ENCODE measurements at places on chromosomes 11 and 22. TPM values are rescaled to one million over a fixed set of nuclear protein-coding genes. Genes with fewer than 3 reads are reported as not detected.

Gene MPEG1
- 8.0 TPM for total RNA-seq

Gene LDHA
- total RNA-seq, result 507 TPM

Gene NPTXR
- total RNA-seq, result 4.5 TPM

Gene OMP
- 1.4 TPM for total RNA-seq

Gene RAB1B
- total RNA-seq, result 93.7 TPM

Gene CENPM
- 2.5 TPM for total RNA-seq

Gene NCF4
- total RNA-seq, result 13.5 TPM

Gene LYVE1
- 158 TPM for total RNA-seq

Gene C11orf42
- not detected for total RNA-seq

Gene CDC45
- 0.14 TPM for total RNA-seq

Gene IGSF9B
- total RNA-seq, result 20.9 TPM

Gene SMCO4
- 9.6 TPM for total RNA-seq

GRCh38 chr11:92225125-92225567 is 528 bp downstream of the FAT3 start:
- DNase-seq, result no peak

GRCh38 chr11:477052-477715 is 27.1 kb downstream of the PTDSS2 start:
- DNase-seq, result no peak

DNA sequence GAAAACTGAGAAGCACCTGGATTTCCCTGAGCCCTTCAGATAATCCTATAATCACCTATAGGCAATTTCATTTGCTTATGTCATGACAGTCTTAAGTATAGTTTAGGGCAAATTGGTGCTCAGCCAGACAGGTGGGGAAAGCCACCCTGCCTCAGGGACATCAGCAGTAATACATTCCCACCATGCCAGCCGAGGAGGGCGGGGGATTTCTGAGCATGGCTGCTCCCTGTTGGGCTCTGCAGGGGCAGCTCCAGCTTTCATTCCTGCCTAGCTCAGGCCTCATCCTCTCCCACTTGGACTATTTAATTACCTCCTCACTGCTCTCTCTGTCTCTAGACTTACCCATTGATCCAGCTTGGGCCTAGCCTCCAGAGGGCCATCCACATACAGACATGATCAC is 9.0 kb upstream of the DRD2 start:
- no peak for DNase-seq

DNA sequence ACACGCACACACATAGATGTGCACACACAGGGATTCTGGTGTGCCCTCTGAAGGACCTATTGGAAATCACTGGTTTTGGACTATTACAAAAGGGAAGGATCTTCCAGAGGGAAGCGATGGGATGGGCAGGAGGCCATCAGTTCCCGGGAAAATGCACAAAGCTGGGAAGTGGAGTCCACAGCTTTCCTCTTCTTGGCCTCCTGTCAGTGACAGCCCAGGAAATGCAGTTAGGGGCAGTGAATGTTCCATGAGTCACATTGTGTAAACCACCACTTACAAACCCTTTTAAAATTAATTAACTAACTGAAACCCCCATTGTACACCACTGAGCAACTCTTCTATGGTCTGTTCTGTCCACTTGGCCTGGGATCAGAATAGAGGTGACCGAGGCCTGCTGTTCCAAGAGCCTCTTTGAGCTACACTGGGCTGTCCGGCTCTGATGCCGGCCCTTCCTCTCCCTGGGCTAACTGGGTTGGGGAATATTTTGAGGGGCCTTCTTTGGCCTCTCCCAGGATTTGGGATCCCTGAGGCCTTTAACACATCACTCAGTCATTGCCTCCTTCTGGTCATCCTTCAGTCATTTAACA is 137.7 kb downstream of the FEZ1 start:
- DNase-seq, result no peak

DNA sequence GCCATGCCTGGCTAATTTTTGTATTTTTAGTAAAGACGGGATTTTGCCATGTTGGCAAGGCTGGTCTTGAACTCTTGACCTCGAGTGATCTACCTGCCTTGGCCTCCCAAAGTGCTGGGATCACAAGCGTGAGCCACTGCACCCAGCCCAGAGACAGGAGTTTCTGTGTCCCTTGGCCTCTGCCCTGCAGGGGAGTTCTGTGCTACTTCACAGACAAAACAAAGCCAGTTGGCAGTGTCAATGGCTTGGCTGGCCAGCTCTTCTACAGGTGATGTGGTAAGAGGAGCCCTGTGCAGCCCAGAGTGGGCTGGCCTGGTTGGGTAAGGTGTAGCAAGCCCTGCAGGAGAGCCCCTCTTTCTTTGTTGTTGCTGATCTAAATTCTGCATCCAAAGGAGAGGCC is 60.5 kb upstream of the SHISAL1 start:
- peak; percentile 46 for DNase-seq

DNA sequence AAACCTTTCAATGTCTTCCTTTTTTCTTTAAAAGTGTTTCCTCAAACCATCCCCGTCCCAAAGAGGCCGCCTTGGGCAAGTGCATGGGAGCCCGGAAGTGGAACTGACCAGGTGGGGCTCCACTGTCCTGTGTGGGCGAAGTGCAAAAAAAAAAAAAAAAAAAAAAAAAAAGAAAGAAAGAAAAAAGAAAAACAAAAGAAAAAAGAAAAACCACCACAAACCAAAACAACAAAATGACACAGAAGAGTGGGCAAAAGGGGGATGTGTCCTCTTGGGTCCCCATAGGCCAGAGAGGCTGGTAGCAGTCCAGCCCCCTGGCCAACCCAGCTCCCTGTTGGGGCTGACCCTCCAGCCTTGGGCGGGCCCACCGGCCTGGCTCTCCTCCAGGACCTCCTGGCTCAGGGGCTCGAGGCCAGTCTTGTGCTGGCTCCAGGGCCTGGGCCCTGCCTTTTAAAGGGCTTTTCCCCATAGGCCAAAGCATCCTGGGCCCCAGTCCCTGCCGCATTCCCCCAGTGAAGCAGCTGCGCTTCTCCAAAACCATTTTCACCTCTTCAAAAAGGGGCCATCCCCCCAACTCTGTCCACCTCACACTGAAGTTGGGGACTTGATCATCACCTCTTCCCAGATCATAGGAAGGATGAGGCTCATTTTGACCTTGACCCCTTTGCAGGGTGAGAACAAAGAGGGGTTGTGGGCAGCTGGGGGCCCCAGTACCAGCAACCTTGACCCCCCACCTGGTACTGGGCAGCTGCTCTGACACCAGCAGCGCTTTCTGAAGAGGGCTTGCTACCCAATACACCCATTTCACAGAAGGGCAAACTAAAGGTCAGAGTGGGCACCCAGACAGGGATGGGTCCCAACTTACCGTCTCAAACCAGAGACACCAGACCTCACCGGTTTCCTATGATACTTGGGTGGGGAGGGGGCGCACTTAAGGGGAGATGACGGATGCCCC is 9.4 kb downstream of the CBX6 start:
- DNase-seq, result peak; percentile 87

GRCh38 chr22:21642584-21643448 is 714 bp downstream of the SDF2L1 start:
- DNase-seq, result no peak

DNA sequence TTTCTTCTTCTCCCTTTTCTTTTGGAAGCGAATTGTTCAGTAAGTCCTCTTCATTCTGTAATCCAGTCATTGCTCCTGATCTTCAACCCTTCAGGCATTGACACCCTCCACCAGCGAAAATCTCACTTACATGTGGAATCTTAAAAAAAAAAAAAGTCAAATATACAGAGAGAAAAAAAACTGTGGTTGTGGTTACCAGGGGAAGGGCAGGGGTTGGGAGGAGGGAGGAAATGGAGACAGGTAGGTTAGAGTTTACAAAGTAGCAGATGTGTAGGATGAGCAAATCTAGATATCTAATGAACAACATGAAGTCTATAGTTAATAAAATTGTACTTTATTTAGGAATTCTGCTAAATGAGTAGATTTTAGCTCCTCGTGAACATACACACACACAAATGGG is 17.7 kb upstream of the TMEM123 start:
- no peak for DNase-seq

GRCh38 chr11:93659196-93659595 is 2.3 kb upstream of the CEP295 start:
- no peak for DNase-seq

- no peak for DNase-seq
Observed at GRCh38 chr11:89441606-89442005, 49.6 kb downstream of the NOX4 start.

GRCh38 chr22:49425356-49425755 is 402.3 kb downstream of the BRD1 start:
- DNase-seq, result no peak

- no peak for DNase-seq
Observed at GRCh38 chr11:120035756-120036155, 102.2 kb downstream of the TRIM29 start.

DNA sequence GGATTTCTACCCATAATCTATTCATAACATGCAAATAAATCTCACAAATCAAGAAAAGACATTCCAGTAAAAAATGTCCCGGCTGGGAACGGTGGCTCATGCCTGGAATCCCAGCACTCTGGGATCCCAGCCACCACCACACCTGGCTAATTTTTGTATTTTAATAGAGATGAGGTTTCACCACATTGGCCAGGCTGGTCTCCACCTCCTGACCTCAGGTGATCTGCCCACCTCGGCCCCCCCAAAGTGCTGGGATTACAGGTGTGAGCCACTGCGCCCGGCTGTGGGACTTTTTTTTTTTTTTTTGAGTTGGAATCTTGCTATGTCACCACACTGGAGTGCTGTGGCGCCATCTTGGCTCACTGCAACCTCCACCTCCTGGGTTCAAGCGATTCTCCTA is 4.7 kb downstream of the CHID1 start:
- no peak for DNase-seq

DNA sequence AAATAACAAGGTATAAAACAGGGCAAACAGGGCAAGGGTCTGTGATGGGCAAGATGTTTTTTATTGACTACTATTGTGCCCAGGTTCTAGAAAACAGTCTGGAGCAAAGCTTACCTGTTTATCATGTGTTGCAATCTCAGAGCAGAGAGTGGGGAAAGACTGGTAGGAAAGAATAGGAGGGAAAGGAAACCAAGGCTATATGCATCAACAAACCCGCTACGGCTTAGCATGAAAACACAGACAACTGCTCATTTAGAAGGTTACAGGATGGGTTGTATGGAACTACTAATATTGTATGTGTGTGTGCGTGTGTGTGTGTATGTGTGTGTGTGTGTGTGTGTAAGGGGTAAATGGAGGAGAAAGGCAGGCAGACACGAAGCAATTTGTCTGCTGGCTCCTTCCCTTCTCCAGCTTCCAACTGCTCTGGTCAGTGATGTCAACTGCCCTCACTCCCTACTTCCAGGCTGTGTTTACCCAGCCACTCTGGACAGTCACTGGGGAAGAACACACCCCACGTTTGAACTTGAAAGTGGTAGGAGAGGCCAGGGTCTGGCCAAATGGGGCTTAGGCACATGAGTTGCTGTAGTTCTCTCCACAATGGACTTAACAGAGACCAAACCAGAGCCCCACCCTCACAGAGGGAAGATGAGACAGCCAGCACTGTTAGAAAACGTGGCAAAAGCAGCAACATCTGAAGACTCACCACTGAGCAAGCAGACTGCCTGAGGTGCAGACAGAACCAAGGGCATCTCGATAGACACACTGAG is 47.0 kb downstream of the GAB2 start:
- DNase-seq, result no peak

GRCh38 chr22:30286813-30287647 is 2.3 kb downstream of the CASTOR1 start:
- peak; percentile 81 for DNase-seq

DNA sequence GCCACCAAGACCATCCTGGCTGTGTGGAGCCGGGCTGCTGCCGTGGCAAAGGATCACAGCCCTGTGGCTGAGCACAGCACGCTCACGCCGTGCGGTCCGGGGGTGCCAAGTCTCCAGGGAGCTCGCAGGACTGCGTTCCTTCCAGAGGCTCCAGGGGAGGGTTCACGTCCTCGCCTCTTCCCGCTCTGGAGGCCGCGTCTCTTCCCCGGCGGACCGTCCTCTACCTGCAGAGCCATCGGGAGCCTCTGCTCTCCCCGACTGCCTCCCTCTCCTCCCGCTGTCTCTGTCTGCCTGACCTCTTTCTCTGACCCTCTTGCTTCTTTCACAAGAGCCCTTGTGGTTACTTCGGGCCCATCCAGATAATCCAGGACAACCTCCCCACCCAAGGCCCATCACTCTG is 11.4 kb upstream of the MUC5AC start:
- DNase-seq, result peak; percentile 47

- DNase-seq, result no peak
Observed at GRCh38 chr11:94183251-94183885, 54.7 kb downstream of the PANX1 start.

DNA sequence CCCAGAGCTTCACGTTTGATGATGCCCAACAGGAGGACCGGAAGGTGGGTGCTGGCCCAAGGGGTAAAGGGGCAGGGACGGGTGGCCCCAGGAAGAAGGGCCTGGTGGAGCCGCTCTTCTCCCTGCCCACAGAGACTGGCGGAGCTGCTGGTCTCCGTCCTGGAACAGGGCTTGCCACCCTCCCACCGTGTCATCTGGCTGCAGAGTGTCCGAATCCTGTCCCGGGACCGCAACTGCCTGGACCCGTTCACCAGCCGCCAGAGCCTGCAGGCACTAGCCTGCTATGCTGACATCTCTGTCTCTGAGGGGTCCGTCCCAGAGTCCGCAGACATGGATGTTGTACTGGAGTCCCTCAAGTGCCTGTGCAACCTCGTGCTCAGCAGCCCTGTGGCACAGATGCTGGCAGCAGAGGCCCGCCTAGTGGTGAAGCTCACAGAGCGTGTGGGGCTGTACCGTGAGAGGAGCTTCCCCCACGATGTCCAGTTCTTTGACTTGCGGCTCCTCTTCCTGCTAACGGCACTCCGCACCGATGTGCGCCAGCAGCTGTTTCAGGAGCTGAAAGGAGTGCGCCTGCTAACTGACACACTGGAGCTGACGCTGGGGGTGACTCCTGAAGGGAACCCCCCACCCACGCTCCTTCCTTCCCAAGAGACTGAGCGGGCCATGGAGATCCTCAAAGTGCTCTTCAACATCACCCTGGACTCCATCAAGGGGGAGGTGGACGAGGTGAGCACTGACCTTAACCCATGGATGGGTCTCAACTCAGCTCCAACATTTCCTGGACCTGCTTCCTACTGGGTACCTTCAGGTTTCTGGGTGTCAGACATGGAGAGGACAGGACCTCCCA is 2.0 kb downstream of the RIC8A start:
- DNase-seq, result peak; percentile 73

DNA sequence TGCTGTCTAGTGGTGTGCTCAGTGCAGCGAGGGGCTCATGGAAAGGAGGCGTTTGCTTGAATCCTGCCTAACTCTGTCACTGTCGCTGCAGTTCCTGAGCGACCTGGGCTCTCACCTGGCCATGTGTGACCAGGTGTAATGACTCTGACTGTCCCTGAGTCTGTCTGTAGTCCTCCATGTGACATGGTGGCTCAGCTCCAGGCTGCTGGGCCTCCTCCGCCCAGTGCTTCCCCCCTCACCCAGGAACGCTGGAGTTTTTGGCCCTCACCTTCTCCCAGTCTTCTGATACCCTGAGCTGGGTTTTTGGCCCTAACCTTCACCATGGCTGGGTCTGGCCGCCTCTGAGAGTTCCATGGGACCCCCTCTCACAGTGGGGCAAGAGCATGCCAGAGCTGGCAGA is 20.3 kb downstream of the MICALL1 start:
- DNase-seq, result no peak

GRCh38 chr22:32613773-32614392 is 139.3 kb downstream of the FBXO7 start:
- DNase-seq, result no peak

- no peak for DNase-seq
Observed at GRCh38 chr22:20062766-20063083, 17.3 kb upstream of the DGCR8 start.

All from sigmoid colon (tissue), 7 donors.